Left colon (tissue), 2 donors: ENCODE measurements at places on chromosomes 4 and X.

DNA sequence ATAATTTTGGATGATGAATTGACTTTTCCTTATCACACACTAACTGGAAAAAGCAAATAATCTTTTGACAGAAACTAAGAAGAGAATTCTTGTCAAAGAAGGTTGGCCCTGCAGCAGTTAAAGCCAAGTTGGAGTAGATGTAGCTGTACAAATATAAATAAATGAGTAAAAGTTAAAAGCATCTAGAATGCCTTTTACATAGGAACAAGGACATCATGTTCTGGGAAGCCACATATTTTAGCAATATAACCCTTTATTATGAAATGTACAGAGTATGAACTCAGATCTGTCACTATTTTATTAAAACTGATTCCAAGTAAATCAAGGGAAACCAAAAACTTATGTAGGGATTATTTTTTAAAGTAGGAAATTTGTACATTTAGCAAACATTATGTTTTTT is 269.4 kb upstream of the FAT4 start:
- DNase-seq = no peak

DNA sequence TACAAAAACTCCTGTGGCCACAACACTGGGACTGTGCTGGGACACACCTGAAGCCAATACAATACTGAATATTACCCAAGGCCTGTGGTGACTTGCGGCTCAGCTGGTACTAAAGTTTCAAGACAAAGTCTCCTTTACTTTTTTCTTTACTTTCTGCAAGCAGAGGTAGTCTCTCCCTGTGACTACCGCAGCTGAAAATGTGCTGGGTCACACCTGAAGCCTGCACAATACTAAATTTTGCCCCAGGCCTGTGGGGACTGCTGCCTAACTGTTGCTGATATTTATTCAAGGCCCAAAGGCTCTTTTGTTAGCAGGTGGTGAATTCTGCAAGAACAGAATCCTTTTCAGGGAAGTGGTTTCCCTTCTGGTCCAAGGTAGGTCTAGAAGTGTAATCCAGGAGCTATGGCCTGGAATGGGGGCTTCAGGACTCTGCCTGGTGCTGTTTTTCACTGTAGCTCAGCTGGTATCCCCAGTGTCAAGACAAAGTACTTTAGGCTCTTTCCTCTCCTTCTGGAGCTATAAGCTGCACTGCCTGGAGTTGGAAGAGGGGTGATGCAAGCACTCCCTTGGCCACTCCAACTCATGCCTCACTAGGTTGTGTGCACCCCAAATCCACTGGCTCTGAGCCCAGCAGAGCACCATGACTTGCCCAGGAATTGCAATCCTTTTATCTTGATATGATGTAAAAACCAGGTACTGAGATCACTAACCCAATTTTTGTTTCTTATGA is 489.4 kb downstream of the TECRL start:
- no peak for DNase-seq

GRCh38 chr4:23219779-23220408 is 527.2 kb downstream of the GBA3 start:
- no peak for DNase-seq

GRCh38 chr4:21873145-21873544 is 75.4 kb downstream of the KCNIP4 start:
- DNase-seq = no peak

GRCh38 chrX:42220083-42220482 is 296.7 kb upstream of the CASK start:
- no peak for DNase-seq

DNA sequence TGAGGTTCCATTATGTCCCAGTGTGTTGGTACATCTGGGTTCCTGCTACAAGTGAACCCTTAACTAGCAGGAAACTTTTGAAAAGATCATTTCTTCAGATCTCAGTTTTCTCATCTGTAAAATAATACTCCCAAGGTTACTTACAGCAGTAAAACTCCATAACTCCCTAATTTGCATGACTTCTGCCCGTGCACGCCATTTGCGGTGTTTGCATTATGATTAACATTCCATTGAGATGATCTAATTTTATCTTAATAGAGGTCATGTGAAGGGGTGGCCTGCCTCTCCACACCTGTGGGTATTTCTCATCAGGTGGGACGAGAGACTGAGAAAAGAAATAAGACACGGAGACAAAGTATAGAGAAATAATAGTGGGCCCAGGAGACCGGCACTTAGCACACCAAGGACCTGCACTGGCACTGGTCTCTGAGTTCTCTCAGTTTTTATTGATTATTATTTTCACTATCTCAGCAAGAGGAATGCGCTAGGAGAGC is 219.8 kb downstream of the TLL1 start:
- no peak for DNase-seq

DNA sequence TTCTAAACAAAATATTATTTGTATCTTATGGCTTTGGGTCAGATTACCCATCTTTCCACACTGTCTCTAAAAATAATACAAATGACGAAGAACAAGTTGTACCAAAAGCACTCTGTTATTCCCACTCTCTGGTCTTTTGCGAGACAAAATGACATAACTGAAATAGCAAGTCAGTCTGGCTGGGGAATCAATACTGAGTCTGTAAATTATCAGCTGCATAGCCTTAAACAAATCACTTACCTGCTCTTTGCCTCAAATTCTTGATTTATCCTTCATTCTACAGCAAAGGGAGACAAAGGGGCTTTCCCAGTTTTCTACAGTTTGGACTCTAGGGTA is 40.9 kb downstream of the SOWAHB start:
- DNase-seq = no peak

DNA sequence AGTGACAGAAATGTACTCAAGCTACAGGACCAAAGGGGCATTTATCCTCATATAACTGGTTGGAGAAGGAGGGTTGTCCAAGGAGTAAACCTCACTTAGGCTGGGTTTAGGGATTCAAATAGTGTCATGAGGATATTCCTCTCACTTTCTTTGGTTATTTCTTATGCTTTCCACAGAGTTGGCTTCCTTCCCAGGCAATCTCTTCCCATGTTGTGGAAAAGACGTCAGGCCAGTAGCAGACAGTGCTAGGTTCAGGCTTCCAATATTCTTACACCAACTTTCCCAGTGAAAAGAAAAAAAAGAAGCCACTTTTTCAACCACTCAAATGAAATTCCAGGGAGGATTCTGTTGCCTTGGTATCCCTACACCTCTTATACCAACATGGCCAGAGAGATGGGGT is 653.0 kb downstream of the C4orf33 start:
- no peak for DNase-seq

- DNase-seq = no peak
These were observed 981.9 kb upstream of the TENM3 start for GRCh38 chr4:181261279-181261678.

GRCh38 chrX:119072744-119073143 is at the start of gene CT47C1:
Gene CT47C1 (plus strand): TSS chrX:119072993. CDS start chrX:119073226, 233 bp downstream.
- DNase-seq = no peak

DNA sequence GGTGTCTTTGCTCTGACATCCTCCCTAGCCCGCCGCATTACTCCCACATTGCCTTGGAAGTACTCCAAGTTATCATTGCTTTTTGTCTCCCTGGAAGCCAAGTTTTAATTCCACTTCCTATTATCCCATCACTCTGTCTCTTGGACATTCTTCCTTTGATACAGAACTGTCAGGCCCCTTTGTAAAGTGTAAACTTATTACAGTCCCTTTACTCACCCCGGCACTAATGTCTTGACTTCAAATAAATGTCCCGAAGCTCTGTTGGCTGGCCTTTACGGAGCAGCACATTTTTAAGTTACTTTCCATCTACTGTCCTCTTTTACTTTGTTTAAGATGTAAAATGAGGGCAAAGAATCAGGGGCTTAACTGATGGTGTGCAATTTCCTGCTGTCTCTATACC is 223.5 kb upstream of the IGFBP7 start:
- no peak for DNase-seq

DNA sequence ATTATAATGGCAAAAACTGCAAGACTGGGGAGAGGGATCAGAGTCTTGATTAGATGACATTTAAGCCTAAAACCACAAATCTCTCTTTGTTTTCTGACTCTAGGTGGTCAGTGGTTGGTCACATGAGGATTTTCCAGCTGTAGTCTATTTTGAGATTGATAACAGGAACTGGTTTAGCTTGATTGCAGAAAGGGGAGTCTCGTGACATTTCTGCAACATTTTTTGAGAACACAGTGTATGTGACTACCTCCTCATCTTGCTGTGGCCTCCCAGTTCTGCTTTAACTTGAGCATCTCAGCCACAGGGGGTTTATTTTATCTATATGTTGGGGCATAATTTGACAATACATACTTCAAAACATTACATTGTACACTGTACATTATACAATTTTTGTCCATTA is 726.4 kb upstream of the MAGEB2 start:
- no peak for DNase-seq

DNA sequence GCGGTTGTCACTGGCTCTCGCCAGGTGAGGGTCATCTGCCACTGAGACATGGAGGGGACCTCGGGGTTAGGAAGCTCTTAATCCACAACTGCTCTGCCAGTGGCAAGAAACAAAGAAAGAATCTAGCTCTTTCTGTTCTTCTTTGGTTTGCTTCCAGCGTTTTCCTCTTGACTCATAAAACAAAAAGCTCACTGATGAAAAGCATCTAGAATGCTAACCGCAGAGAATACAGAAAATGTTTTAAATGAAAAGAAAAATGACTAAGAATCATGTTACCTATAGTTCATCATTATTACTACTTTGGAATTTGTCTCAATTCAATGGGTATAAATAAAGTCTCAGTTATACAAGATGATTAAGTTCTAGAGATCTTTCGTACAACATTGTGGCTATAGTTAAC is 274.8 kb upstream of the TENM3 start:
- DNase-seq = no peak

GRCh38 chr4:48065587-48066052 is 49.0 kb downstream of the NIPAL1 start:
- DNase-seq = no peak

DNA sequence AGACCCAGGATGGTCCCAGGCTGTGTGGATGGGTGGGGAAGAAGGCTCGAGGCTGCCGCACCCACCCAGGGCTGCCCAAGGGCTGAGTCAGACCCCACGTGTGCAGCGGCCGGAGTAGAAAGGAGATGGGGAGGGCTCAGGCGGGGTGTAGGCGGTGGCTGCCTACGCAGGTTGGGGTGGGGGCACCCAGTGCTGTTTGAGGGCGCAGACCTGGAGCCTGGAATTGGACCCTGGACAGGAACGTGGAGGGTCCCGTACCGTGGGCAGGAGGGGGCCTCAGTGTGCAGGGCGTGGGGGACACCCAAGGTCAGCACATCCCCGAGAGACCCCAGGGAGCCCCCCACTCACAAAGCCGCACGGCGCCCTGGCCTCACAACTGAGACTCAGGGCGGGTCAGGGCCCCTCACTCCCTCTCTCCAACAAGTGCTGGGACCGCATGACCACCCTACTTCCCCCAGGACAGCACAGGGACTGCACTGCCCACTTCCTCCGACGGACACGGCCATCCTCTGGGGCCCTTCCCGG is 79.9 kb downstream of the FAM53A start:
- no peak for DNase-seq
